ENCODE measurements at places on chromosomes 5 and 9.

DNA sequence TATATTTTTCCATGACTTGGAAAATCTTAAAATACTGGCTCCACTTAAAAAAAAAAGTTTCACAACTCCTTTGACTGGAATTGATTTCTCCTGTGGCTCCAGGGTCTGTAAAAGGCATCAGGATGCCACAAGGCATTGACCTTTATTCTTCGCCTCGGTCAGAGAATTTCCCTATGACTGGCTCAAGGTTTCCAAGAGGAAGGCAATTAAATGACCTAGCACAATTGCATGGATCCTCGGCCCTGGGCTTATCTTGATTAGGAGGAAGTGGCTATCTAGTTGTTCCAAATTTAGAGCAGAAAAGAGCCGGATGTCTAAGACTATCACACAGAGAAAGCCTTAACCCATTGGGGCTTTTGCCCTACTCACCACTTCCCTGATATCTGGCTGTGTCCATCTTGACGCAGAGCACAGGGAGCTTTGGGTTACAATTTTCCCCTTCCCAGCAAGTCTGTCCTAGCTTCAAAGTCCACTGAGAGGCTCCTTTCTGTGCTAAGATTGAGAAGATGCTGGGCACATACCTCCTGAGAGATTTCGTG lies 56.9 kb upstream of the COL15A1 start:
- DNase-seq = no peak

DNA sequence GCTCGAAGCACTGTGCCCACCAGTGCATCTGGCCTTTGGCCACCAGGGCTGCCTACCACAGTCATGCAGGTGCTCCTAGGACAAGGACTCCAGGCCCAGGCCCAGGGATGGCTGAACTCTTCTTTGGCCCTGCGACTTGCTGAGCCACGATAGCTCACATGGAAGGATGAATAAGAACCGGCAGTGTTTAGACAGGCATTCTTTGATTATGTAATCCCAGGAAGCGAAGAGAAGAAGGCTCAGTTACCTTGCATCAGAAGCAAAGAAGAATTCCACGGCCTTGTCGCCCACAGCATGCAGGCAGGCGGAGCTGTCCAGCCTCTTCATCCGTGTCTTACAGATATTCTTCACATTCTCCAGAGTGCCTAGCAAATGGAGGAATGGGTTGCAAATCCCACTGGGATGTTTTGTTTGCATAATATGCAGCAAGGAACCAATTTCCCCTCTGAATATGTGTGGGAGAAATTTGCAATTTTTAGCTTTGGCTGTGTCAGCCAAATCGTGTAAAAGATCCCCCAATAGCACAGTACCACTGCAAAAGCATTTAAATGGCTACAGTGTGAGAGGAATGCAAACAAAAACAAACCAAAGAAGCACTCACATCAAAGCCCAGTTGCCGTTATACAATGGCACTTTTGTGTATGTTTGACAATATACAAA lies 29.1 kb downstream of the GFPT2 start:
- DNase-seq = no peak

DNA sequence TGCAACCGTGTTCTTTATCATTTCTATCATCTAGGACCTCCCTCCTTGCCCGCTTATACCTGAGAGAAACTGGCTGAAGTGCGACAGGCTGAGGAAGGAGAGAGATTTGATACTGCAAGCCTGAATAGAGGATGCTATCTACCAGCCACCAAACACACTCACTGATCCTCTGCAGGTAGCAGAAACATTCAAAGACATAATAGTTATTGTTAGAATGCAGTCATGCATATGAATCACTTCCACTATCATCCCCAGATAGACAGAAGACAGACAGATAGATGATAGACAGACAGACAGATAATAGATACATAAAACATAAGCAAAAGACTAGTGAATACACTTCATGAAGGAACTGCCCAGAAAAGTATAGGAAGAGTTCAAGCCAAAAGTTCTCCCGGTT lies 32.9 kb downstream of the FAM81B start:
- no peak for DNase-seq

DNA sequence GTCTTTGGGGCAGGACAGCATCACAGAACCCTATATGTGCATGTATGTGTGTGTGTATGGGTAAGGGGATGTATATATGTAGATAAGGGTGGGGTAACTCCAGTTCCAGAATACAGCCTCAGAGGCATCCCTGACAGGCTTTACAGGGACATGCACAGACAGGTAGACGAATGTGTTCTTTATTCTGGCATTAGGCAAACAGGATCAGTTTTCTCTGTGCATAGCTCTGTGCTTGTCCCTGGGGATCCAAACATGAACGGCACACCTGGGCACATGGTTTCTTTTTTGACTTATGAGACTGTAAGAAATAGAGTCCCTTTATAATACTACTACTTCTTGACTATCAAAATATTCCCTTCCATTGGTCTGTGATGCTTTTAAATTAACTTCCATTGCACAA lies 120.6 kb downstream of the TRIO start:
- no peak for DNase-seq

DNA sequence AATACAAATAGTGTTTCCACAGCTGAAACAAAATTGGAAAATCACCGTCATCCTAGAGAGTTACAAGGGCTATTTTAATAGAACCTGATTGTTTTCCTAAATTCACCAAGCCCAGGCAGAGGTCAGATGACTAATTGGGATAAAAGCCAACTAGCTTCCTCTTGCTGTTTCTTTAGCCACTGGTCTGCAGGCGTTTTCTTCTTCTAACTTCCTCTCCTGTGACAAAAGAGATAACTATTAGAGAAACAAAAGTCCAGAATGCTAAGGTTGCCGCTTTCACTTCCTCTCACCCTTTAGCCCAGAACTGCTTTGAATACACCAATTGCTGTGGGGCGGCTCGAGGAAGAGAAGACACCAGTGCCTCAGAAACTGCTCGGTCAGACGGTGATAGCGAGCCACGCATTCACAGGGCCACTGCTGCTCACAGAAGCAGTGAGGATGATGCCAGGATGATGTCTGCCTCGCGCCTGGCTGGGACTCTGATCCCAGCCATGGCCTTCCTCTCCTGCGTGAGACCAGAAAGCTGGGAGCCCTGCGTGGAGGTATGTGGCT lies at the start of gene TLR4:
Gene TLR4, plus strand, starts transcription at position 380 of the 552 bp plus-strand sequence. Its CDS starts 70 bp downstream, at position 450.
- no peak for DNase-seq

DNA sequence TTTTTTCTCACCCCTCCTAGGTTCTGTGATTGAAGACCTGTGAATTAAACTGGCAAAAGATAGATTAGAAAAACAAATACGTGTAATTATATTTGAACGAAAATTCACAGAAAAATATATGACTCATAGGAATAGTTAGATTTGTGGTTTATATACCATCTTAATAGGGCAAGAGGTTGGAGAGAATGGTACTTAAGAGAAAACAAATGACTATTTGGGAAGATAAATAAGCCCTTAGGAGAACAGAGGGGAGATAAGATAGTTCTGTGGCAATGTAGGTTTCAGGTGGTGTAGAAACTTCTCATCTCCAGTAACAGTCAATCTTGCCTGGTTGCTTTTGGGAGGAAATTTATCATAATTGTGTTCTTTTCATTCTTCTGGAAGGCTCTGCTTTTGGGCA lies 122.0 kb downstream of the PRDM9 start:
- no peak for DNase-seq

- DNase-seq = no peak
Observed at GRCh38 chr5:219460-219863, 1.3 kb downstream of the SDHA start.

- no peak for DNase-seq
Observed at GRCh38 chr9:98551511-98552286, 157.0 kb downstream of the GABBR2 start.

GRCh38 chr5:102865171-102865509 lies 110.0 kb downstream of the PAM start:
- DNase-seq = no peak

DNA sequence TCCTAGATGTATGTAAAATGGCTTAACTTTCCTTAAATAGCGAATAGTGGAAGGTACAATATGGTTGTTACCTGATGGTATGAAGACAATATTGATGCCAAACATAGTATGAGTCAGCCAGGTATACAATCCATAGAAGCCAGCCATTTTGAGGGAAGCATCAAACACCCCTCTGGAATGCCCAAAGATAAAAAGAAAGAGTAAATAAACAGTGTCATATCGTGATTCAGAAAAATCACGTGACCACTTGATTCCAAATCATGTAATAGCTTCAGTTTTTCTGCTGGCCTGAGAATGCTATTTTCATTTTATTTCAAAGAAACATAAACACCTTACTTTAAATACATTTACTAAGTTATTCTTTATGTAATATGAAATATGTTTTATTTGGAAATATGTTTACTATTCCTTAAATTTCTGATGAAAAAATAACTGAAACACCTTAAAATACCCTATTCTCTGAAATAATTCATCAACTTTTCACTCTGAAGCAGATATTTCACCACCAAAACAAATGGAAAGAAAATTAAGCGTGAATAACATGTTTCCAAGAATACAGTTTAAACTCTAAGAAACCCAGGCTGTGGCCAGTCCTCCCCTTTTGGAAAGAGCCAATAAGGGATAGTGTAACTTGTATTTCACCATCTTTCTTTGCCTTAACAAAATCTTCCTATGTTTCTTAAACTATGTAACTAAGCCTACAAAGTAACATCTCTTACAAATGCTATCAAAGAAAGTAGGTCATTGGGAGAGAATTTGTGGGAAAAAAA lies 24.8 kb upstream of the CTNNAL1 start:
- DNase-seq = no peak

- DNase-seq = no peak
Observed at GRCh38 chr9:29144476-29144875, 1571.2 kb upstream of the C9orf72 start.

DNA sequence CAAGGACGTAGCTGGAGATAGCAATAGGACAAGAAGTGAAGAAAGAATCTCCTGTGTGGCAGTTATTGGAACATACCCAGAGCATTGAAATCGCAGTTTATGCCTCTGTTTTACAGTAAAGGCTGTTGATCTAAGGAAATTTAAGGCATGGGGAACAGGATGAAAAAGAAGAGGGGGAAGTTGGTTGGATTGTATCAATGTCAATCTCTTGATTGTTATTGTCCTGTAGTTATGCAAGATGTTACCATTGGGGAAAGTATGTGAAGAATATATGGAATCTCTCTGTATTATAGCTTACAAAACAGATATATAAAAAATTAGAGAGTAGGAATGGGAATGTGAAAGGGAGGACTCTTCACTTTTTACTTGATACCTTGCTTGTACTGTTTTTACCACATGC lies 195.6 kb upstream of the NREP start:
- no peak for DNase-seq

- no peak for DNase-seq
Observed at GRCh38 chr9:104923740-104924139, 4.2 kb downstream of the ABCA1 start.

GRCh38 chr5:7047511-7048261 lies 334.5 kb downstream of the TENT4A start:
- no peak for DNase-seq

Measured in stimulated activated CD8-positive, alpha-beta memory T cell treated with anti-CD3 and anti-CD28 coated beads, Interleukin-4, amount 100 ng/mL, for 4 hours (primary cell).